ENCODE measurements at places on chromosomes 7 and 10.

DNA sequence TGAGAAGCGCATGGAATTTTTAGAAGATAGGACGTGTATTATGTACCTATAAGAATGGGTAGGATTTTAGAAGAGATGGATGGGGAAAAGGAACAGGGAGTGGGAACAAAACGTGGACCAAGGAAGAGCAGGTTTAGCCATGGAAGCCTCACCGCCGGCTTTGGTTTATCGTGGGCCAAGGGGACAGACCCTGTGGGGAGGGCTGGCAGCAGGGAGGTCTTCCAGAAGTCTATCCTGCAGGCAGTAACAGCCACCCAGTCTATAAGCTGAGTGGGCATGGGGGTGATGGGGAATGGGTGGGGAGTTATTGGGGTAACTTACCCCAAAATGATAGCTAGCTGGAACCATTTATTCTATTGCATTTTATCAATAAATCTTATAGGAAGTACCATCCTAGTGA is 44.9 kb downstream of the IKZF1 start:
- DNase-seq, result no peak

DNA sequence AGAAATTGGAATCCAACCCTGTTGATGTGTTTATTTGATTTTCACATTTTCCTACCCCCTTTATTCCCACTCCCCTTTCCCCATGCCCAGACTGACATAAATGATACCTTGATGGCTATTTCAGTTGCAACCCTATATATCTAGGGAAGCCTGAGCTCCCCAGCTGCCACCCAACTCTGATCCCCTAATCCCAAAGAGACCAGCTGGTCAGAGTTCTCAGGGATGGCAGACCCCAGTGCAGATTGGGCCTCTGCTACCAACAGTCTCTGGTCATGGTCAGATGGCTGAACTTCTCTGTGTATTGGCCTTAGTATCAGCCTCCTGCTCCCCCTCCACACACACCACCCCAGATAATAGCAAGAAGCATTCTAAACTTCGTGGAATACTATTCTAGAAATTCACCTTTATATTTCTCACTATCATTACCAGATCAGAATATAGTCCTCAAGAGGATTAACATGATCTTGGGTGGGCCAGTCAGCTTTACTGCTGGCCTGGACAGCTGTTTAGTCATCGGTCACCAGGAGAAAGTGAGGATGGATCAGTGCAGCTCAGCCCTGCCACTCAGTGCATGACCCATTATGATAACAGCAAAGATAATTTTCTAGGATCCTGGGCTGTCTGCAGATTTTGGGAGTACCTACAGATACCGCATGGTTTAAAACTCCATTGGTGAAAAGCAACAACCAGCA is 24.5 kb upstream of the BTRC start:
- DNase-seq, result no peak

DNA sequence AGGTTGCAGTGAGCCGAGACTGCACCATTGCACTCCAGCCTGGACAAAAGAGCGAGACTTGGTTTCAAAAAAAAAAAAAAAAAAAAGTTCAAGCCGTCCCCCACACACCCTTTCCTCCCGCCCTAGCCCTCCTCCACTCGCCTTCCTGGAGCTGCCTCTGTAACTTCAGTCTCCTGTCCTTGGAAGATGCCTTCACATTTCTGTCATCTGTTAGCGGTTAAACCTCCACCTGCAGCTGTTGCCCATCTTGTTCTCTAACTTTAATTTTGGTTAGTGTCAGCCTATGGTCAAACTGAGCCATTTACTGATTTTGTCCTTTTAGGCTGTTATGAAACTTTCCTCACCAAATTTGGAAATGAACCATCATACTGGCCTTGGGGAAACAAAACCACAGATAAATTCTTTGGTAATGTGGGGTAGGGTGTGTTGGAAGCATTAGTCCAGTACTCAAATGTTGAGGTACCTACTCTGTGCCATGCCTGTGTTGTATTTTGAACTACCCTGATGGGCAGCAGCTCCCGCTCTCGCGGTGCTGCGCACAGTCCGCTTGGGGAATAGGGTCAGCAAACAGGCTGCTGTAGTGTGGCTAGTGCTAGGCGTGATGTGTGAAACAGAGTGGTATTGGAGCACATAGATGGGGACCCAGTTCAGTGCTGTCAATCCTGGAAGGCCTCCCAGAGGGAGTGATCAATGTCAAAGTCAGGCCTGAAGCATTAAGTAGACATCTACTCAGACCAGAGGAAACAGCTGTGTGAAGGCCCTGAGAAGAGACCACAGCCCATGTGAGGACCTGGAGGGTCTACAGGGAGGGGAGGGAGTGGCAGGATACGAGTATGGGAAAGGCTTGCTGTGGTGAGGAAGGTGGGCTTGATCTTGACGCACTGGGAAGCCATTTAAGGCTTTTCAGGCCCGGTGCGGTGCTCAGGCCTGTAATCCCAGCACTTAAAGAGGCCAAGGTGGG is 26.9 kb downstream of the SFXN4 start:
- DNase-seq, result no peak

DNA sequence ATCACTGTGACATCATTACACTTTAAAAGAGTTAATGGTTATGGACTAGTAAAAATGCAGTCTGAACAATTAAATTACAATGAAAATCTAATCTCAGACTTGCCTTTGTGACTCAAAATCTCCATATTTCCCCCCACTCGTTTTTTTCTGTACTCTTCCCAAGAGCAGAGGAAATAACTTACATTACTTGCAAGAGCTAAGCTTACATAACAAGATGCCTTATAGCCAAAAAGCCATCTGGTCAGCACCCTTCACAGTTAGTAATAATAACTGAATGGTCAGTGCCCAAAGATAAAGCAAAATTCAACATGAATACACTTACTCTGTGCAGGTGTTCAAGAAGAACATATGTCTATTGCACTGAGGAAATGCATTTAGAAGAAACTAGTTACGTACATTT is 1381.5 kb upstream of the CELF2 start:
- no peak for DNase-seq

- no peak for DNase-seq
These were observed 18.7 kb upstream of the CD36 start for GRCh38 chr7:80619741-80620140.

DNA sequence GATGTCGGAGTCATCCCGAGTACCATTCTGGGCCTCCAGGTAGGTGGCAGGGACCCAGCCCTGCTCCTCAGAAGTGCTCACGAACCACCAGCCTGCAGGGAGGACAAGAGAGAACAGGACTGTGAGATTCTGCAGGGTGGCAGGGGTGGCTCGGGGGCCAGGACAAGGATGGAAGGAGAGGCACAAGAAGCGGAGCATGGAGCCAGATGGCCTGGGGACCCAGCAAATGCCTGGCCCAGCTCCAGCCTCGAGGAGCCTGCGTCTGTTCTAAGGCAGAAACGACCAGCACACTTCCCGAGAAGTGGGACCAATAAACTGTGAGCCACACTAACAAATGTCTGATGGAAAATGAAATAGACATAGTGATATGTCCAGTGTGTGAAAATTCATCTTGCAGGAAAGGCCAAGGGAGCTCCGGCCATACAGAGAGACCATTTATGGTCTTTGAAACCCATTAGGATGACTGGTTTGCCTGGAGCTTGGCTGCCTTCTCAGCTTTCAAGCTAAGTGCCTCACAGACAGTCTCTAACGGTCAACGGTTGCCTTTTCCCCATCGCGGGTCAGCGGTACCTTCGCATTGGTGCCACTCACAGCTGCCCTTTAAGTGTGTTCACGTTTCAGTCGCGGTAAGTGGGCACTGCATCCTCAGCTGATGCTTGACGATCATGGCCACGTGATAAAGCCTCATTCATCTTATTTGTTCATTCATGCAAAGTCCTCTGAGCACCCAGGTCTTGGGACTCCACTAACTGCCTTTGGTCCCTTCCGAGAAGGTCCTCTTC is 133.8 kb downstream of the NEURL1 start:
- DNase-seq, result no peak

DNA sequence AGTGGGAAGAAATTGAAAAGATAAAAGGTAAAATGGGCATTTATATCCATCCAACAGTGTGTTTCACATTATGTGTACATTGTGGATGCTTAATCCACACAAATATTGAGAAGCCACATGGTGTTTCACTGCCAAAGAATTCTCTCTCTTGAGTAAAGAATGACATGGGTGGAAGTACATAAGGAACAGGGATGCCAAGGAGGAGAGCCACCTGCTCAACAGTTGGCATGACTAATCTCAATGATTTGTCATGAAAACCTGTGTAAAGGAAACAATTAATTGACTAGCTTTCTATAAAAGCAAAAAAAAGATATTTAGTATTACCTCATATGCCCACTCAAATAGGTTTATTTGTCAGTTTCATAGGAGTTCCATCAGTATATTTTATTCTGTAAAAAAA is 43.1 kb downstream of the MAGI2 start:
- no peak for DNase-seq

DNA sequence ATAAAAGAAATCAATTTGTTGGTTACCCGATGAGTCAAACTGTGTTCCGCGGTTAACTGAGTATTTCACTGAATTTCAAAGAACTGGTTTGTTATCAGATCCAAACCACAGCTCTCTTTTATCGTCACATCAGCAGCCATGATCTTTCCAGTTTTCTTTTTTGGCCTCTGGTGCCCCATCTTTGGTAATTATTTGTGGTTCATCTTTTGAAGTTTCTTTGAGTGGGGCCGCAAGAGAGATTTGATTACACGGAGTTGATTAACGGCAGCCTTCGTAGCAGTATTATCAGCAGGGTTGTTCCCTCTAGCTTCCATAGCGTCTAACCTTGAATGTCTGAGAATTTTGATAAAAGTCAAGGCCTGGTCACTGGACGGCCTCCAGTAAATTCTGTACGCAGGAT is 154.9 kb upstream of the TNRC18 start:
- no peak for DNase-seq

GRCh38 chr10:22483132-22483531 is 137.8 kb downstream of the SPAG6 start:
- DNase-seq, result no peak

- no peak for DNase-seq
These were observed 42.7 kb downstream of the SPDYE5 start for GRCh38 chr7:75534727-75535307.

DNA sequence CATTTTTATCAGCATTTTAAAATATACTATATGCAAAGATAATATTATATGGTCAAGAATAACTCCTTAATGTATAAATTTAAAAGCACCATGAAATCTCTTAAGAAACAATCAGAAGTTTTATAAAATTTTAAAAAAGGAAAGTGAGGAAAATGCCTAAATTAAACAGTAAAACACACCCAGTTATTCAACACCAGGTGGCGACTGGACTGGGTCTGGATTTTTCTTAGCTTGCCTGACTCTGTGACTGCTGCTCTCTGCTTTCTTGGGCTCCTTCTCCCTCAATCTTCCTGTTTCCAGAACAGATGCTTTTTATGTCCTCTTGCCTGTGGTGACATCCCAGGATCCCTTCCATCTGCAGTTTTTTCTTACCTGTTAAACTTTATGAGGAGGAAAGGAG is 200.3 kb downstream of the BICC1 start:
- no peak for DNase-seq

DNA sequence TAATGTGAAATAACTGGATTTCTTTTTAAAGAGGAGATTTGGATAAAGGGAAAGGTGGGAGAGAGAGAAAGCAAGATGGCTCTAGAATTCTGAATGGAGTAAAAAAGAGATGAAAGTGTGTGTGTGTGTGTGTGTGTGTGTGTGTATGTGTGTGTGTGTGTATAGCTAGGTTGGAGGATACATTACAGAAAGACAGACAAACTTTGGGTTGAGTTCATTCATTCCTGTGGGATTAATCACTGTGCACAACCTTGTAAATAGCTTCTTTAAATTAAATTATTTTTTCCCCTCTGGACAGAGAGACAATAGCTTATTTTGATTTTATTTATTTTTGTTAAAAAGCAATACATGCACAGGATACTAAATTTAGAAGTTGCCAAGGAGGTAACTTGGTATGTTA is 7.5 kb downstream of the ASB4 start:
- DNase-seq, result no peak

- DNase-seq, result no peak
These were observed 121.4 kb downstream of the RNF133 start for GRCh38 chr7:122577449-122578003.

GRCh38 chr10:14162629-14163344 is 167.9 kb downstream of the FRMD4A start:
- DNase-seq, result no peak

DNA sequence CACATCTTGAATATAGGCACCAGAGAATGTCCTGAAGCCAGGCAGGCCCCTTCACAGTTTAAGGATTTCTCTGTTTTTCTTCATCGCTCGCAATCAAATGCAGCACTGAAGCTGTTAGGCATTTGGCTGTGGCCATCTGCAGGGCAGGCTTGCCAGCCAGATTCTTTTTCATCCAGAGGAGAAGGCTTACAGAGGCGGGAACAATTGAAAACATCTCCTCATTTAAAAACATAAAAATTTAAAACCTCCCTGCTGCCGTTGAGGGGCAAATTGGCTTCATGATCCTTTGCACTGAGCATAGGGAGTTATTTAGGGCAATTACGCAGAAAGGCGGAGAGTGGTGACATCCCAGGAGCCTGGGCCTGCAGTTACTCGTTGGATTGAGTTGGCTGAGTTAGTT is 500.0 kb downstream of the TYW1 start:
- DNase-seq, result peak; percentile 61

DNA sequence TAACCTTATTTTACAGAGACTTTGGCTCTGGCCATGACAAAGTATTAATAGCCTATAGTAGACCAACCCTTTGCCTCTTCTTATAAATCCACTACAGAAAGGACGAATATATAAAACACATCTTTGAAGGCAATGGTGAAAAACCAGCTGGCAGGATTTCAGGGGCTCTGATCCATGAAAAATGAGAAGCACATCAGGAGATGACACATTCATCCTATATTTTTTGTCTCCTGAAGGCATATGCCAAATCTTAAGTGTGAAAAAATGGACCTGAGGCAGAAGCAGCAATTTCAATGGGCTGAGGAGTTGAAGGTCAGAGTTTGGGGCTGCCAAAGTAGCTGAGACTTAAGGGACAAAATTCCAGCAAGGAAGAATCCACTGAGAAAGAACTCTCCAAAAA is 14.4 kb downstream of the RNF216 start:
- no peak for DNase-seq

DNA sequence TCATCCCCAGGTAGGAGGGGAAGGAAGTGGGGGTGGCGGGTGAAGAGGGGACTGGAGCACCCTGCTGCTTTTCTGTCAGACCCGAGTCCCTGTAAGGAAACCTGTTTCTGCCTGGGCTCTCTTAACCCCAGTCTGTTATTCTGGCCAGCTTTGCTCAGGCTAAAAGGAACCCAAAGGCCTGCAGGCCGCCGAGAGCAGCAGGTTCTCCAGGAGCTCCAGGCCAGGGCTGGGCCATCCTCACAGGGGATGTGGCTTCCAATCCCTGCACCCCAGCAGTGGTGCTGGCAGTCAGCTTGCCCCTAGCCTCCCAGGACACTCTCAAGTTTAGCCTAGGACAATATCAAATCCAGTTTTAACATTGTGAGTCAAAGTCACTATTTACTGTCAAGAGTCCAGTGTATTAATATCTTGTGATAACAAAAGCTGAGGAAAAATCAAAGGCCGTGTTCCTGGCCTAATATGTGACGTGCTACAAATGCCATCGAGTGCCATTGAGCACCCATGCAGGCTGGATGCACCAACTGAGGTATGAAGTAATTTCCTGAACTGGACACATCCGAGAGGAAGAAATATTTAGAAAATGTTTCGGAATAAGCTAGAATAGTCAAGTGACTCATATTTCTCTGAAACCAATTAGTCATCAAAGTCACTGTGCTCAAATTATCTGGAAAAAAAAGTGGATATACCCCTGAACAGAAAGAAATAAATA is 7.0 kb downstream of the PKD1L1 start:
- no peak for DNase-seq

GRCh38 chr10:34906067-34906965 is 91.2 kb upstream of the PARD3 start:
- peak; percentile 68 for DNase-seq

GRCh38 chr10:336247-336646 is 201.0 kb downstream of the ZMYND11 start:
- DNase-seq, result no peak

GRCh38 chr7:112634107-112634506 is 153.3 kb downstream of the LSMEM1 start:
- DNase-seq, result no peak
